ENCODE measurements at places on chromosomes 3 and 15.

- no peak for DNase-seq
These were observed 24.4 kb downstream of the DTWD1 start for GRCh38 chr15:49645277-49645676.

- no peak for DNase-seq
These were observed 113.4 kb downstream of the SRGAP3 start for GRCh38 chr3:9135930-9136525.

- DNase-seq = no peak
These were observed 11.1 kb downstream of the ZBTB38 start for GRCh38 chr3:141379250-141379966.

DNA sequence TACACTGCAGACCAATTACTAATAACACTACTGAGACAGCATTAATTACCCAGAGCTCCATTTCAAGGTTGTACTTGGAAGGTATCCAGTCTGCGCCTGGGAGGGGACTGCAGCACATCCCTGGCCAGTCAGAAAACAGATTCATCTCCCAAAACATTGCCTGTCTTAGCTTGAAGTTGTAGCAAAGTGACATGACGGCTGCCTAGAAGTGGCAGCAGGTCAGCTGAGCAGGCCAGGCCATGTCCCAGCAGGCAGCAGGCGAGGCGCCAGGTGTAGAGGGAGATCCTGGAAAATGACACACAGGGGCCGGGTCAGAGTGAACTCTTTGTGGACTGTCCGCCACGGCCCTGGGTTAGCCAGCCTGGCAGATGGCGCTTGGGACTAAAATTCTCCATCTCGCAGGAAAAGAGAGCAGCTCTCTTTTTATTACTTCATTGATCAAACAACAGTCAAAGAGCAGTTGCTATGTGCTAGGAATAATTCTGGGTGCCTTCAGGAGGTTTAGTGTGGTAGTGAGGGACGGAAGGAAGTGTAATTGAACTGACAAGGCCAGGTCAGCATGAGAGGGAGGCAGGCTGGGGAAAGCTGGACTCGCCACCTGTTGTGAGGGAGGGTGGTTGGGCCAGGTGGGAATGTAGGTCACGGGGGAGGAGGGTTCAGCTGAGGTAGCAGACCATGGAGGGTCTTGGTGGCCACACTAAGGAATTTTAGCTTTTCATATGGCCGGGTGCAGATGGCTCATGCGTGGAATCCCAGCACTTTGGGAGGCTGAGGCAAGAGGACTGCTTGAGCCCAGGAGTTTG lies 1.3 kb upstream of the MAP6D1 start:
- no peak for DNase-seq

GRCh38 chr3:148381051-148381450 lies 316.7 kb upstream of the AGTR1 start:
- DNase-seq = no peak

- no peak for DNase-seq
These were observed 488.8 kb downstream of the FOXP1 start for GRCh38 chr3:71094658-71095209.

DNA sequence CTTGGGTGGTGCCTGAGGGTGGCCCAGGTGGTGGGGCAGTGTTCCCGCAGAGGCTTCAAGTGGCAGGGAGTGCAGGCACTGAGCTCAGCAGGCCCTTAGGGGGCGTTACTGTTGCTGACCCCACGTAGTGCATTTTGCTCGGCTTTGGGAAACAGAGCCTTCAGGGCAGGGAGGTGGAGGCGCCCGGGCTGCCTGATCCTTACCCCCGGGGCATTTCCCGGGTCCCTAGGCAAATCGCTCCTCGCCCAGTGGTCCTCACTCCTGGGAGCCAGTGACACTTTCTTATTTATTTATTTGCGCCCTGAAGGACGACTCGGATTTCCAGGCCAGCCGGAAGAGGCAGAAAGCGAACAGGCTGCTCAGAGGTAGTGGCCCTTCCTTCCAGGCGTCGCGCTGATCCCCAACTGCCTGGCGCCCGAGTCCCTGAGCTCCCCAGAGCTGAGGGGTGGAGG lies 10.1 kb upstream of the FOXB1 start:
- no peak for DNase-seq
